CD8-positive, alpha-beta memory T cell (primary cell): ENCODE measurements at places on chromosomes 3 and 15. TPM values are rescaled to one million over a fixed set of nuclear protein-coding genes. Genes with fewer than 3 reads are reported as not detected.

EIF4G1 gene
- 694 TPM for total RNA-seq

- H3K4me3 ChIP-seq = no peak overlapping the region
- H3K4me1 ChIP-seq = no peaks in the 10 kb centered on the region
- no peaks in the 10 kb centered on the region for H3K27me3 ChIP-seq
- H3K36me3 ChIP-seq = no peaks in the 10 kb centered on the region
- no peak overlapping the region for H3K27ac ChIP-seq
Measured at GRCh38 chr3:16399473-16399872, 114.0 kb downstream of the RFTN1 start.

NR2E3 gene
- total RNA-seq = not detected

- no peak for DNase-seq
- H3K27ac ChIP-seq = no peak overlapping the region
- no peak overlapping the region for H3K4me3 ChIP-seq
- no peaks in the 10 kb centered on the region for H3K27me3 ChIP-seq
- no peaks in the 10 kb centered on the region for H3K4me1 ChIP-seq
- H3K36me3 ChIP-seq = no peaks in the 10 kb centered on the region
Measured at GRCh38 chr3:53513556-53514190, 19.3 kb downstream of the CACNA1D start.

GRCh38 chr3:171658841-171659240 lies 151.4 kb downstream of the PLD1 start:
- peaks cover 3% of the 10 kb centered on the region for H3K27me3 ChIP-seq
- DNase-seq = no peak
- H3K4me1 ChIP-seq = no peaks in the 10 kb centered on the region
- no peak overlapping the region for H3K4me3 ChIP-seq

DNA sequence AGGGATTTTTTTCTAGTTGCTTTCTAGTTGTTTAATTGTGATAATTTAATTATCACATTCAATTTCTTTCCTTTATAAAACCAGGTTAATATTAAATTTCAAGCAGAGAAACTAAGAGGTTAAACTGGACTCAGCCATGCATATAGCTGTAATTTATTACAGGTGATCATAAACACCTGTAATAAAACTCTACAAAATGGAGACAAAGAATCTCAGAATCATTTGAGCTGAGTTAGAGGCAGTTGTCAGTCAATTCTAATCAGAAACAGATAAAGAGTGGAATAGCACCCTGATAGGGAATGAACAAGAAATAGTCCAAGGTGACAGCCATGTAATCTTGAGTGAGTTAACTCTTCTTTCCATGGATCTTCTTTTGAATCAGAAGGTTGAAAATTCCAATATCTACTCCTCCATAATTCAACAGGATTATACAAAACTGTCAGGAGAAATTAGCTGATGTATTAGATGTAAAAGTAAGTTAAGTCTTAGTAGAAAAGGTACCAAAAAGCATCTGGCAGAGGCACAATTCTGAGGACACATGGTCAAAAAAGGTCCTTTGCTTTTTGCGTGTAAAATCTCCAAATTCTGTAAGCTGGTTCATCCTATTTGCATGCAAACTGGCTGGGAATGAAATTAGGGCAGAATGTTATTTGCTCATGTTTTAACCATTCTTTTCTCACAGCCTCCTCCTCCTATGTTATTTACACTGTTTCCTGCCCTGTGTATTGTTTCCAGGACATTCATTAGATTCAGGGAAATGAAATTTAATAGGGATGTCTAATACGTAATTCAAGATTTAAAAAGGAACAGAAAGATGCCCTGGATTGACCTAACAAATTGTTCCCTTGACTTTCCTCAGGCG lies 39.4 kb upstream of the B3GNT5 start:
- no peaks in the 10 kb centered on the region for H3K27me3 ChIP-seq
- no peak for DNase-seq
- no peaks in the 10 kb centered on the region for H3K4me1 ChIP-seq

DNA sequence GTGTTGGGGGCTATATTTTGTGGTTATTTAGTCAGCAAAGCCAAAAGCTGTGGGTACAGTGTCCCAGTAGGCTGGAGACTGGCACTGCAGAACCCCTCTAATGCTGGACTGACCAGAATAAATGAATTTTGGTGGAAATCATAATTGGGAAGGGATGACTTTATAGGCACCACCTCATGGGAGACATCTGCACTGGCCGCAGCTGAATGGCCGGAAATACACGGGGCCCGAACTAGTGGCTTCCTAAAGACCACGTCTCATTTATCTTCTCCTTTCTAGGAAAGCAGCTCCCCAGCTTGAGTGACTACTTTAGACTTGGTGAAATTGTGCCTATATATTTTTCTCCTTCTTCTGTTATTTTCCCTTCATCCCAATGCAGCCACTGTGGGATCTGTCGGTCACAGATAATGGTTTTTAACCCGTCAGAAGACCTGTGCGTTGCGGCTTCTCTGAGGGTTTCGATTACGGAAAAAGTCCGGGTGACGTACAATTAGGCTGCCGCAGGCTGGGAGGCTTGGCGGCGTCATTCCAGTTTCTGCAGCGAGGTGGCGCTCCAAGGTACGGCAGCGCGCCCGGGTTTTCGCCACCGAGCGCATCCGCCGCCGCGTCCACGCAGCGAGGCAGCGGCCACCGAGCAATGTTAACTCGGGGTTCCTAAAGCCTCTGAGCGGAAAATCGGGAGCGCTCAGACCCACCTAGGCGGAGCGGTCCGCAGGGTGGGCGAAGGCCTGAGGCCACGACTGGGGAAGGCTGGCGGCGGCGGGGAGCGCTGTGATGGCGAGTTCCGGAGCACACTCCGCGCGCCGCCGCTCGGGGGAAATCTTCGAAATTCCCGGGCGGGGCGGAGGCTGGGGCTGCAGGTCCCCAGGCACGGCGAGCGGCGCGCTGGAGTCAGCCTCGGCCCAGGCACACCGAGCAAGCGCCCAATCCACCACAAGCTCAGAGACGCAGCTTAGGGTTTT lies 26.3 kb downstream of the NR2F2 start:
- no peak overlapping the region for H3K27ac ChIP-seq

GRCh38 chr15:87492321-87492720 lies 764.2 kb downstream of the NTRK3 start:
- no peaks in the 10 kb centered on the region for H3K36me3 ChIP-seq
- H3K27ac ChIP-seq = no peak overlapping the region
- H3K4me1 ChIP-seq = no peaks in the 10 kb centered on the region
- no peak for DNase-seq
- H3K4me3 ChIP-seq = no peak overlapping the region

MEIS2 gene
- total RNA-seq = not detected

RTP1 gene
- not detected for total RNA-seq

GPR62 gene
- not detected for total RNA-seq

GRCh38 chr15:59399465-59400102 lies 26.9 kb upstream of the MYO1E start:
- DNase-seq = no peak
- H3K27me3 ChIP-seq = no peaks in the 10 kb centered on the region
- H3K36me3 ChIP-seq = no peaks in the 10 kb centered on the region

DNA sequence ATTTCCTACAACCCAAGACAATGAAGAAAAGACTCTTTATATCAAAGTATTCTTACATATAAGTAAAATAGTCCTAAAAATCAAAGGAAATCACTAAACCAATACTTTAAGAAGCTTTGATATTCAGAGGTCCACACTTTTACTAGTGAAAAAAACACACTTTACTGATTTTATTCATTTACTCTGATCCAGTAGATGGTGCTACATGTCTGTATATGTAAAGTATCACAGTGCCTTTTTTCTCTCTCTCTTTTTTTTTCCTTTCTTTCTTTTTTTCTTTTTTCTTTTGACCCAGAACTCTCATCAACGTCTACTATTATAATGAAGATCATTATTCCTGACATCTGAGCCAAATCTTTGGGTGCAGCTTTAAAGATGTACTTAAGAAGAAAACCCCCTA lies 10.8 kb upstream of the CCDC39 start:
- H3K4me3 ChIP-seq = no peak overlapping the region
- no peaks in the 10 kb centered on the region for H3K4me1 ChIP-seq
- no peak for DNase-seq

GRCh38 chr15:65828585-65828984 lies 36.5 kb upstream of the DENND4A start:
- no peaks in the 10 kb centered on the region for H3K36me3 ChIP-seq
- H3K4me1 ChIP-seq = peaks cover 60% of the 10 kb centered on the region
- no peaks in the 10 kb centered on the region for H3K27me3 ChIP-seq
- H3K4me3 ChIP-seq = peak overlapping the region; percentile 39
- peak overlapping the region; percentile 57 for H3K27ac ChIP-seq

GPR176 gene
- 0.20 TPM for total RNA-seq
